ENCODE measurements at places on chromosomes 3 and 15. TPM values are rescaled to one million over a fixed set of nuclear protein-coding genes. Genes with fewer than 3 reads are reported as not detected.

The GPR171 gene
- polyA plus RNA-seq, result 0.11 TPM

The ANKRD34C gene
- 0.06 TPM for polyA plus RNA-seq

The LRRC49 gene
- 18.9 TPM for polyA plus RNA-seq

The VPS8 gene
- polyA plus RNA-seq, result 57.4 TPM

The GPR156 gene
- polyA plus RNA-seq, result 2.7 TPM

The HESX1 gene
- polyA plus RNA-seq, result 4.3 TPM

The DUOXA1 gene
- polyA plus RNA-seq, result 0.33 TPM

GRCh38 chr15:55248895-55249294 lies 40.7 kb downstream of the RAB27A start:
- no peak for DNase-seq

DNA sequence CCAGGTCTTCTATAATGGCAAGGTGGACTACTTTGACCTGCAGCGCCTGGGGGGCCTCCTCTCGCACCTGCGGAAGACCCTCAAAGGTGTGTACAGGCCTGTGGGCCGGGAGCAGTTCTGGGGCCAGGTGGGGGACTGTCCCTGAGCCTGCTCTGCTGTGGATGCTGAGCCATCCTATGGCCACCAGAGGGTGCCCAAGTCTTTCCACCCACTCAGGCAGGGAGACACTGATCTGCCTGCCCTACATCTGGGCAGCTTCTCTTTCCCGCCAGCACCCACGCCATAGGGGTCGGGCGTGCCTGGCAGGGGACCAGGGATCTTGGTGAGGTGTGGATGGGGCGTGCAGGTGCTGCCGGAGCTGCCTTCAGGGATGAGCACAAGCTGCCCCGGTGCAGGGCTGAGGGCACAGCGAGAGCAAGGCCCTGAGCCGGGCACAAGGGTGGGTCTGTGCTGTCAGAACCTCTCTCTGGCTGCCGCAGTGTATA lies 14.1 kb downstream of the RNF123 start:
- no peak for DNase-seq

DNA sequence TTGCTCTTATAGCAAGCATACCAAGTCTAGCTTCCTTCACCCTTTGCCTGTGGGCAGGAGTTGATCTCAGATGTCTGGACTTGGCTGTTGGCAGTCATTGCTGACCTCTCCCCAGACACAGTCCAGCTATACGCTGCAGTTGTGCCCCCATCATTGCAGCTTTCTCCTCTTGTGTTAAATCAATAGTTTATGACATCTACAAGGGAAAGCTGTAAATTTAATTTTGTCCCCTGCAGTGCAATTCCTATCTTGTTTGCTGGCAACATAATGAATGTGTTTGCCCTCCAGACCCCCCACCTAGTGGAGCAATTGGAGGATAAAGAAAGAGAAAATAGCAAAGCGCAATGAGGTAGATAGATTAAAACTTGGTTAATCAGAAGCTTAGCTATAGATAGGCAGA lies 280.2 kb downstream of the LSAMP start:
- DNase-seq, result no peak

DNA sequence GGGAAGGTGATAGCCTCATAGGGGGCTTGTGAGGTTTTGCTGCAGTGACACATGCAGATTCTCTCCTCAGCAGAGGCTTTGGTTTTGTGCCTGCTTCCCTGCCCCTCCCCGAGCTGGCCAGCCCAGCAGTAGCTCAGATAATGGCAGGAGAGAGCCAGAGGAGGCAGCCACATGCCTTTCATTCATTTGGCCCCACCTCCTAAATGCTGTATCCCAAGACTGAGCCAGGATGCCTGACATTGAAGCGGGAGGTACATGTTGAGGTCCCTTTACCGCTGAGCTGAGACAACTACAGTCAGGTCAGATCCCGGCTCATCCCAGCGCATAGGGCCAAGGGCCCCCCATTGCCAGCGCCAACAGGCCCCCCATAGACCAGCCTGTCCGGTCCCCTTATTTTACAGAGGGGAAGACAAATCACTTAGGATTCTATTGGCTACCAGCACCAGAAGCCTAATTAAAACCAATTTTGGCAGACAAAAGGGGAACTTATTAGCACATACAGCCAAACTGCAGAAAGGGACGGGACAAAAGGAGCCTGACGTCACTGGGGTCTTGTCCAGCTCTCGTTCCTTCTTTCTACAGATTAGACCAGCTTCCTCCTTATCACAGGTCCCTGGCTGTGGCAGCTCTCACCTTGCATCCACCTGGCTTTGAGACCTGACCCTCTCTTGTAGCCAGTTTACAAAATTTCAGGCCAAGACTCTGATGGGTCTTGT lies 12.1 kb upstream of the POLG start:
- no peak for DNase-seq

GRCh38 chr3:187088701-187089100 lies 50.6 kb downstream of the RPL39L start:
- DNase-seq, result no peak

- no peak for DNase-seq
These were observed 11.9 kb upstream of the CGNL1 start for GRCh38 chr15:57364282-57365007.
